ENCODE measurements at places on chromosomes 2 and 18.

- no peak for DNase-seq
Measured at GRCh38 chr2:116319935-116320334, 1494.6 kb upstream of the DDX18 start.

DNA sequence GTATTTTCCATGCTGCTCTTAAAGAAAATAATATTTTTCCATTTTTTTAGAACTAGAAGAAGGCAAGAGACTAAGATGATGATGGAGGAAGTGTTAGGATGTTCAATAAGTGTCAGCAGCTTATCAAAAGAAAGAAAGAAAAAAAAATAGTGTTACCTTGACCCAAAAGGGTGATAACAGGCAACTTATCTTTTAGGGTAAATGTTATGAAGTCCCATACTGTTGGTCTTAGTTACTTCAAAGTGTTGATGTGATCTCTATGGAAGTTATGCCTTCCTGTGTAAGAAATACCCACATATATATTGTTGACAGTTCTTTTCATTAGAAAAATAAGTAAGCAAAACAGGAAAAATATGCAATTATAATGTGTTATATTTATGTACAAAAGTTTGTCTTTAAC is 143.5 kb downstream of the OTX1 start:
- no peak for DNase-seq

- no peak for DNase-seq
Measured at GRCh38 chr2:142286618-142287017, 155.8 kb upstream of the LRP1B start.

DNA sequence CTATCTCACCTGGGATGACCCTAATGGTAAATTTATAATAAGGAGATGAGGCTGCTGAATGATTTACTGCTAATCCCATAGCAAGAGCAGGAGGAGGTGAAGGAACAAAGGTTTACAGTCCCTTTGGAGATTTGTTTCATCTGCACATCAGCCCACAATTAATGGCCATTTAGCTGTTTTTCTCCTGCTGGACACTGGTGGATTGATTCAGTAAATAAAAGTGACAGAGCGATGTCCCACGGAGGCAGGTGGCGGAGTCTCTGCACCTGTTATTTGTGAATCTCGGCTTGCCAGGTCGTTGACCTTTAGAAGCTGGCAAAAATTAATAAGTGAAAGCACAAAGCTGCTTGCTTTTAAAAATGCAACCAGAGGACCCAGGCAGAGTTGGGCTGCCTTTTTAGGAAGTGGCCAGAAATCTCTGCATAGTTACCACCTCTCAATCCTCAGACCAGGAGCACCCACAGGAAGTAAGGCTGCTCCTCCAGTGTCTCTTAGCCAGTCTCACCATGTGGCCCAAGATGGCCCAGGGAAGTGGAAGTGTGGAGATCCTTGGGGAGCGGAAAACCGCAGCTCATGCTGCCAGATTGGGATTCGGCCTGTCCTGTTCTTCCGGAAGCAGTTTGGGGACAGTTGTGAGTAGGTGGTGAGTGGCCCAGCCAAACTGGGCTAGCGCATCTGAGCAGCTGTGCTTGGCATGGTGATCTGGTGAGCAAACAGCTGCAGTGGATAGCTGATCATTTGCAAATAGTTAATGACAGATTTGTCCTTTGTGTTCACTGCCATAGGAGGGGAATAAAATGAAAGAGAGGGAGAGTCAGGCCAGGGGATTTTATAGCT is 1005.7 kb upstream of the PIK3C3 start:
- DNase-seq: no peak

DNA sequence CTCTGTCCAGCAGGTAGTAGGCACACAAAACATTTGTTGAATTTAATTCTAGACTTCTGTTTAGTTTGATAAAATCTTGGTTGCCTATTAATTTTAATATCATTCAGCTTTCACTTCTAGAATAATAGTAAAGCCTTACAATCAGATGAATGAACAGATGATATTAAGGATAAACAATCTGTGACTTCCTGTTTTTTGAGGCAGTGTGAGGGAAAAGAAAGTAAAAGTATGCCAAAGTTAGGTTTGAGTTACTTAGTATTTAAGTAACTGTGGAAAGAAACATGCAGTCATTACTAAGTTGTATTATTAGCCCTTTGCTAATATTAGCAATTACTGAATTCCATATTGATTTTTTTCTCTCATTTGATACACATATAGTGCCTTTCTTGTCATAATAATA is 31.5 kb downstream of the EPB41L5 start:
- DNase-seq: no peak

- DNase-seq: no peak
Measured at GRCh38 chr18:10726198-10727068, 200.6 kb downstream of the NAPG start.

GRCh38 chr18:61845197-61845596 is 47.6 kb downstream of the RNF152 start:
- DNase-seq: no peak
